Neural progenitor cell (in vitro differentiated cells): ENCODE measurements at places on chromosomes 13 and 19.

DNA sequence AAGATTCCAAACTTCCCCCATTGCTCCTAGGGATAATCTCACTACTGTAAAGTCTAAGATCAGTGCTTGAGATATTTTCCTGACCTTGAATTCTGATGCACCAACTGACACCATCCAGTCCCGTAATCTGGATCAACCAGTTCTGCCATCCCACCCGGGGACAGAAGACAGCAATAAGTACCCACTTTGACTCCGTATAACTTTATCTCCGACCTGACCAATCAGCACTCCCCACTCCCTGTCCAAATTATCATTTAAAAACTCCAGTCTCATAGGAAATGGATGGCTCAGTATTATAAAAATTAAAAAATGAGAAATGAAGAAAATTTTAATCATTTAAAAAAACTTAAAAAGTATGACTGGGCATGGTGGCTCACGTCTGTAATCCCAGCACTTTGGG lies 61.4 kb upstream of the ABCC4 start:
- no peak for DNase-seq

DNA sequence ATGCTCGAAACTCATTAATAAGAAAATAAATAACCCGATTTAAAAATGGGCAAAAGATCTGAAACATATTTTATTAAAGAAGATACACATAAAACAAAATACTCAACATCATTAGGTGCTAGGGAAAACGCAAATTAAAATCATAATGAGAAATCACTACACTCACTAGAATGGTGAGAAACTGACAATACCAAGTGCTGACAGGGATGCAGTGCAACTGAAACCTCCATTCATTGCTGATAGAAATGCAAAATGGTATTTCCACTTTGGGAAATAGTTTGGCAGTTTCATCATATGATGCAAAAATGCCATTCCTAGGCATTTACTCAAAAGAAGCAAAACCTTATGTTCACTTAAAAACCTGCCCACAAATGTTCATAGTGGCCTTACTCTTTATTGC lies 225.4 kb downstream of the RGCC start:
- DNase-seq = no peak

- no peak for DNase-seq
Measured at GRCh38 chr13:48804821-48805601, 151.3 kb downstream of the CYSLTR2 start.

GRCh38 chr13:99224021-99224420 lies 23.4 kb downstream of the UBAC2 start:
- peak; percentile 51 for DNase-seq

DNA sequence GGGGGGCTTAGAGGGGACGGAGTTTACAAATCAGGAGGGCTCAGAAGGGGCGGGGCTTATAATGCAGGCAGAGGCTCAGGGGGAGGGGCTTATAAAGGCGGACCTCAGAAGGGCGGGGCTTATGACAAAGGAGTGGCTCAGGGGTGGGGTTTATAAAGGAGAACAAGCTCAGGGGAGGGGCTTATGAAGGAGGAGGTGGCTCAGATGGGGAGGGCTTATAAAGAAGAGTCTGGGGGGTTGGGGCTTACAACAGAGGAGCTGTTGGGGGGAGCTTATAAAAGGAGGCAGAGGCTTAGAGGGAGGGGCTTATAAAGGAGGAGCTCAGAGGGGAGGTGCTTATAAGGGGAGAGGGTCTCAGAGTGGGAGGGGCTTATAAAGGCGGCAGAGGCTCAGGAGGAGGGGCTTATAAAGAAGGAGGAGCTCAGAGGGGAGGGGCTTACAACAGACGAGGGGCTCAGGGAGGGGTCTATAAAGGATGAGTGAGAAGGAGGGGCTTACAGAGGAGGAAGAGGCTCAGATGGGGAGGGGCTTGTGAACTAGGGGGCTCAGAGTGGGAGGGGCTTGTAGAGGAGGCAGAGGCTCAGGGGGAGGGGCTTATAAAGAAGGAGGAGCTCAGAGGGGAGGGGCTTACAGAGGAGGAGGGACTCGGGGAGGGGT lies 1.0 kb downstream of the SMIM24 start:
- peak; percentile 66 for DNase-seq

- no peak for DNase-seq
Measured at GRCh38 chr13:32150239-32150638, 118.7 kb downstream of the FRY start.

DNA sequence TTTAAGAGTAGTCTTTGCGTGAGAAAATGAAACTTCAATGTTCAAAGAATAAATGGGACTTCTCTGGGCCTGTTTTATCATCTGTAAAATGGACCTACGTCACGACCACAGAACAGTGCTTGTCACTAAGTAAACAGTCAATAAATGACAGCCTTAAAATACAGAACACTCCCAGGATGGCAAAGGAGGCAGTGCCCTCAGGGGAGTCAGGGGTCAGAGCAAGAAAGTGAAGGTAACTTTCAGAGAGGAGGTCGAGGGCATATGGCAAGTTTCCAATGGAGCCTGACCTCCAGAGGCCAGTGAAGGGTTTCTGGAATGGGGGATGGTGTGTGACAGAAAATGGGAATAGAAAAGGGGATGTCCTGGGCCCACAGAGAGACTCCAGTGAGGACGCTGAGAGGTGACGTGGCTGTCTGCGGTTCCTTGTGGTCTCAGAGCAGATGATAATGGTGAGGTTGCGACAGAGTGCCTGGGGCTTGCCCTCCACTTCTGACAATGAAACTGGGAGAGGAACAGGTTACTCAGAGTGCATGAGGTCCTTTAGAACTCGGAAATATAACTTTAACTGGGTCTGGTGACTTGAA lies 91.8 kb downstream of the UBL3 start:
- DNase-seq = no peak

GRCh38 chr13:40800559-40800958 lies 11.1 kb downstream of the SLC25A15 start:
- no peak for DNase-seq
